ENCODE measurements at places on chromosomes 3 and 15.

DNA sequence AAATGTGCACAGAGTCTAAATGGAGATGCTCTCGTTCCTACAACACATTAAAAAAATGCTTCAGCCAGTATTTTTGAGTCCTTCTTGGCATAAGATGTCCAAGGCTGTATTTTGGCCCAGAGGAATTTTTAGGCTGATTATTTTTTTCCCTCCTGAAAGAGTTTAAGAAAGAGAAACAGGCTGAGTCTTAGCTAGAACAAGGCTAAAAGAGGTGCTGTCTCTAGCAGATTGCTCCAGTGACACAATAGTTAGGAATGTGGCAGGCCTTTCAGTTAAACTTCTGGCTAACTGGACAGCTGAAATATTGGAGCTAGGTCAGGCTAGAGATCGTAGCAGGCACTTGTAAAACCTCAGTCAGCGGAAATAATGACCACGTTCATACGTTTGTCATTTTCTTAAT, 271.4 kb upstream of the RARB start:
- DNase-seq: peak; percentile 32

- no peak for DNase-seq
Observed at GRCh38 chr15:56653107-56653506, 80.2 kb downstream of the ZNF280D start.

DNA sequence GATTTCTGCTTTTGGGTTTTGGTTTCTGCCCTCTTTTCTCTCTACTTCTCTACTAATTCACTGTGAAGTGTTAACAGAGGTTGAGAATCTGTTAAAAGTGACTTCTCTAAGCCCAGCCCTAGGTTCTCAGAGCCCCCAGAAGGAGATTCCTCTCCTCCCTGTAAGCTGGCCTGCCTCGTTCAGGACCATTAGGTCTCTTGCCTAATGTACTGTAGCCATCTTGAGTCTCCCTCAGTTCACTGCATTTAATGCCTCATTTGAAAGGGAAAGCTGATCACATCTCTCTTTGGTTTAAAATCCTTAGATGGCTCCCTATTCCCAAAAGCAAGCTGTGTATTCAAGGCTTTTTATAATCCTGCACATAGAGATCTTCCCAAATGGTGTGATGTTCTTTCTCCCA, 16.3 kb downstream of the RTP1 start:
- DNase-seq: no peak

DNA sequence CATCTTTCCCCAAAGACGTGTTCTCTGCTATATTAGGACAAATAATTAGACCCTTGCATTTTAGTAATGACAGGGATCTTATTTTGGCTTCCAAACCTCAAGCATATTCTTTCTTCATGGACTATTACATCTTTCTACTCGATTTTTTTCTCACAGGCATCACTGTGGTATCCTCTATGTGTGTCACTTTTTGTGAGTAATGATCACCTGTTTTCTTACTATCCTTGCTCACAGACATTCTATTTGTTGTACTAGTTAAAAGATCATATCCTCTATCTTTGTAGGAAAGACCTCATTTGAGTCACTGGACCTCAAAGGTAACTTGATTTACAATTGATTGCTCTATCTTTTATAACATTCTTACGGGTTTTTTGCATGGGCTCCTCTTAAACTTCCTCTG, 6.8 kb downstream of the C3orf80 start:
- no peak for DNase-seq

- no peak for DNase-seq
Observed at GRCh38 chr15:28915041-28915810, 29.5 kb downstream of the APBA2 start.

- no peak for DNase-seq
Observed at GRCh38 chr3:108899530-108899929, 54.1 kb downstream of the GUCA1C start.

- no peak for DNase-seq
Observed at GRCh38 chr3:104554425-104554824, 812.3 kb upstream of the ALCAM start.

DNA sequence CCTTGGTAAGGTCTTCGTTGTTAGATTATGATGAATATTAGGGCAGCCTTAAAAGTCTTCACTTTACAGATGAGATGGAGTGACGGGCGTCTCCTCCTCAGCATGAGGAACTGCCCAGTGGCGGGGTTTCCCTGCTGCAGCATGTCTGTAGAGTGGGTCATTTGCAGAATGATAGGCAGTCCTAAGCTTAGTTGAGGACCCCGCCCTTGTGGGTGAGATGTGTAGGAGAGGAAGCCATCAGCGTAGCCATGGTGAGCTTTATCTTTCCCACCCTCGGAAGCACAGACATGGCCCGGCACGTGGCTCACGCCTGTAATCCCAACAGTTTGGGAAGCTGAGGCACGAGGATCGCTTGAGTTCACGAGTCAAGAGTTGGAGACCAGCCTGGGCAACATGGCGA, 877 bp downstream of the NIT2 start:
- DNase-seq: peak; percentile 45

DNA sequence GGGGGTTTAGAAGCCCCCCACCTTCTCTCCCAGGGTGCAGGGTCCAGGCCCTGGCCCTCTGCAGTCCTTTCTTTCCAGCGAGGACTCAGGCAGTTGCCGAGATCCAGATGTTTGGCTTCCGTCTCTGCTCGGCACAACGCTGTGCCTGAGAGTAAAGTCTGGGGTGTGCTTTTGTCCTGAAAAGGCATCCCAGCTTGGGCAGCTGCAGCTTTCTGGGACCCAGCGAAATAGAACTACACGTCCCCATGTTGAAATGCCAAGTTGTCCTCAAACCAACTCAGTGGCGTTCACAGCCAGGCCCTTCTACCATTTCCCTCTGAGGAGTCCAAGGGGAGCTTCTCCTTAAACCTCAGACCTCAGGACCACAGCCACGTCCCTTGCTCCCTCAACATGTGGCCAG, 23.1 kb downstream of the FGD5 start:
- no peak for DNase-seq

- no peak for DNase-seq
Observed at GRCh38 chr3:5750091-5750490, 562.6 kb downstream of the EDEM1 start.
